ENCODE measurements at places on chromosomes 6 and 20.

GRCh38 chr6:14656078-14656521, 538.5 kb downstream of the CD83 start:
- DNase-seq, result no peak

- DNase-seq, result no peak
These were observed 272.2 kb upstream of the MAP3K7 start for GRCh38 chr6:90859056-90859455.

DNA sequence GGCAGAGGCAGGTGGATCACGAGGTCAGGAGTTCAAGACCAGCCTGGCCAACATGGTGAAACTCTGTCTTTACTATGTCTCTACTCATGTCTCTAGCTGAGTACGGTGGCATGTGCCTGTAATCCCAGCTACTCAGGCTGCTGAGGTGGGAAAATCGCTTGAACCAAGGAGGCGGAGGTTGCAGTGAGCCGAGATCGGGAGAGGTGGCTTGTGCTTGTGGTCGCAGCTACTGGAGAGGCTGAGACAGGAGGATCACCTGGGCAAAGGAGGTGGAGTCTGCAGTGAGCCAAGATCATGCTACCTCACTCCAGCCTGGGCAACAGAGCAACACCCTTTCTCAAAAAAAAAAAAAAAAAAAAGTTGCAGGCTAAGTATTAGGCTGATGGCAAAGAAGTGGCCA, 8.0 kb upstream of the WTAP start:
- DNase-seq, result no peak

GRCh38 chr20:24283186-24283585, 186.2 kb upstream of the SYNDIG1 start:
- no peak for DNase-seq

GRCh38 chr6:83313882-83314281, 117.0 kb downstream of the ME1 start:
- DNase-seq, result no peak

DNA sequence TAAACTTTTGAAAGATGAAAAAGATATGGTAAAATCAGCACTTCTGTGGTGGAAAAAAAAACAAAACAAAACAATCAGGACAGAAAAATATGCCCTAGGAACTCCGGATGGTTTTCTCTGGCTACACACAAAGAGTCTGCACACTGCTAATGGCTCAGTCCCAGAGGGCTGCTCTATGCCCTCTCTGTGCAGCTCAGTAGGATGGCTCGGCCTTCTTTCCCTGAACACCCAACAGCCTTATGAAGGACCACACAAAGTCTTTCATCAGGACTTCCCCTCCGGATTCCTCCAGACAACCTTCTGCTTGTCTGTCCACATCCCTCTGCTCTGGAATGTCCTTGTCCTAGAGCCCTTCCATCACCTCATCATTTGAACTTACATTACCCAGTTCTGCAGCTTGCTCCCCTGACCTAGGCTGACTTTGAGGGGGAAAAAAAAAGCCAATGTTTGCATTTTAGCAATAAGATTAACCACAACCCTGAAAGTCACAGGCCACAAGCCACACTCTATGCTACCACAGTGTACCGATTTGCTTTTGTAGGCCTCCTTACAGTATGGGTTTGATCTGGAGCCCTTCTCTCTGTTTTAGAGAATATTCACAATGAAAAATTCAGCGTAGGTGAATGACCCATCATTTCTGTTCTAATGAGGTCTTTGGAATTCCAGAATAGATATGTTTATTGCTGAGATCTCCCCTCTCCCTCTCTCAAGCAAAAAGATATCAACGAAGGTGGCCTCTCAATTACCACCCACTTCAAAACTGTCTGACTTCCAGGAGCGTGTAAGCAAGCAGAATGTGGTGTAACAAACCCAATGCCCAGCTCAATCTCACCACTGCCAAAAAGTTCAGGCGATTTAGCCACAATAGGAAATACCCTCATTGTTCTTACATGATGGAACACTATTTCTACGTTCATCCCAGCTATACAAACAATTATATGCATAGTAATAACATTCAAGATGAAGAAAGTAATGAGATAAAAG, 164.0 kb downstream of the GMDS start:
- DNase-seq, result no peak

- peak; percentile 91 for DNase-seq
These were observed 69.6 kb downstream of the TBXT start for GRCh38 chr6:166097914-166098522.

DNA sequence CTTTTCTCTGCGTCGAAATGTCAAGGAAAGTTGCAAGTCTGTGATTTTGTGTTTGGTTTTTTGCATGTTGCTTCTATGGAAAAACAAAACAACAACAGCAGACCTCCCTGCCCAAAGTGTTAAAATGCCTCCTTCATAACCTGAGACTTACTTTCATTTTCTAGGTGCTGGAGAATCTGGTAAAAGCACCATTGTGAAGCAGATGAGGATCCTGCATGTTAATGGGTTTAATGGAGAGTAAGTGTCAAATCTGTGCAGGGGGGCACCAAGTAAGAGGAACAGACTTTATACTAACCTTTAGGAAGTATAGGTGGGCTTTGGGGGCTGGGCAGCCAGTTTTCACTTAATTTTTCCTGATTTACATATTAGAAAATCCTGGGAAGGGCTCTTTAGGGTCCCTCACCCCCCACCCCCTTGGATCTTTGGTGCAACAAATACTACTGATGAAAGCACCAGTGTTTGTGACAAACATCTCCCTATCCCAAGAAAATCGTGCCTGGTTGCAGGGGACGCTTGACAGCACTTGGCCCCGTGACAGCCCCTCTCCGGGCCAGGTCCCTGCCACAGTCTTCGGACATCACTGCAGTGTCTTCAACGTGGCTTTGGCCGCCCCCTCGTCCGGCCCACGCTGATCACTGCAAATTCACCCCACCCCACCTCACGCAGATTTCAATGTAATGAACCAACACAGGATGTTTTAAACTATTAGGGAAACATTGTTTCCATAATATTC, 43.1 kb downstream of the GNAS start:
- no peak for DNase-seq

GRCh38 chr20:15113144-15113773, 775.8 kb upstream of the FLRT3 start:
- no peak for DNase-seq

DNA sequence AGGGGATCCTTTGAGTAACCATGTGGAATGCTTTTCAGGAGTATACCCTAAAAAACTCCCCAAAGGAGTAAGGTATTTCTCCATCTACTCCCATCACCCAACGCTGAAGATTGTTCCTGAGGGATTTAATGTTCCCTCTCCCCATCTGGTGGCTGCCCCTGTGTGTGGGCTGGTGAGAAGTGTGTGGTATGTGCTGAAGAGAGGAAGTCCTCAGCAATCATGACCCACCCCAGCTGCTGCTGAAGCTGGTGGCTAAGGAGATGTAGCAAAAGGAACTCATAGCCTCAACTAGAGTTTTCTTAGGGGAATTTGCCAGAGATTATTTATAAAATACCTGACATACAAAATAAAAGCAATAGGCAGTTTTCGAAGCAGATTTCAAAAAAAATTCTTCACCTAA, 114.3 kb upstream of the JAG1 start:
- DNase-seq, result no peak

DNA sequence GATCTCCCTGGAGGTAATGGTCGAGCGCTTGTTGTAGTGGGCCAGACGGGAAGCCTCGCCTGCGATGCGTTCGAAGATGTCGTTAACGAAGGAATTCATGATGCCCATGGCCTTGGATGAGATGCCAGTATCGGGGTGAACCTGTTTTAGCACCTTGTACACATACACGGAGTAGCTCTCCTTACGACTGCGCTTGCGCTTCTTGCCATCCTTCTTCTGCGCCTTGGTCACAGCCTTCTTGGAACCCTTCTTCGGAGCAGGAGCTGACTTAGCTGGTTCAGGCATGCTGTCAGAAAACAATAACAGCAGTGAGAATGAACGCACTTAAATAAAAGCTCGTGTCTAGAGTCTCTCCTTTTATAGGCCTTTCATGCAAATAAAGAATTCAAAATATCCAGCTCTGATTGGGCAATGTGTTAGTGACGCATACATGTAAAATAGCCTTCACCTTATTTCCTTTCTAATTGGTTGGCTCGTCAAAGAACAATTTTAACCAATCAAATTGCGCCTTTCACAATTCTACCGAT, 129.2 kb downstream of the HFE start:
- peak; percentile 71 for DNase-seq

- DNase-seq, result no peak
These were observed 34.7 kb upstream of the FKBP1A start for GRCh38 chr20:1427457-1428054.

- no peak for DNase-seq
These were observed 162.1 kb upstream of the TBX18 start for GRCh38 chr6:84926189-84927155.

DNA sequence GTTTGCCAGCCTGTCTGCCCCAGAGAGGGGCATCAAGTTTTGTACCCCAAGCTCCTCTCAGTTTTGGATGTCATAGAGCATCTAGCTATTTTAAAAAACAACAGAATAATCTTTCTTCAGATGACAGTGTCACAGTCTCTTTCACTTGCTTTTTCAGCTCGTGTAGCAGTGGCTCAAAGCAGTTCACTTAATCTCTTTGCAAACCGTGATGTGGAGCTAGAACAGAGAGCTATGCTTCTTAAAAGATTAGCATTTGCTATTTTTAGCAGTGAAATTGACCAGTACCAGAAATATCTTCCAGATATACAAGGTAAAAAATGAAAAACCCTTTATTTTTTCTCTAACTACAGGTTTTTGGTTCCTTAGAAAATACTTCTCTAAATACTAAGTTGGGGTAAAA, 37.3 kb downstream of the PGM3 start:
- DNase-seq, result no peak

DNA sequence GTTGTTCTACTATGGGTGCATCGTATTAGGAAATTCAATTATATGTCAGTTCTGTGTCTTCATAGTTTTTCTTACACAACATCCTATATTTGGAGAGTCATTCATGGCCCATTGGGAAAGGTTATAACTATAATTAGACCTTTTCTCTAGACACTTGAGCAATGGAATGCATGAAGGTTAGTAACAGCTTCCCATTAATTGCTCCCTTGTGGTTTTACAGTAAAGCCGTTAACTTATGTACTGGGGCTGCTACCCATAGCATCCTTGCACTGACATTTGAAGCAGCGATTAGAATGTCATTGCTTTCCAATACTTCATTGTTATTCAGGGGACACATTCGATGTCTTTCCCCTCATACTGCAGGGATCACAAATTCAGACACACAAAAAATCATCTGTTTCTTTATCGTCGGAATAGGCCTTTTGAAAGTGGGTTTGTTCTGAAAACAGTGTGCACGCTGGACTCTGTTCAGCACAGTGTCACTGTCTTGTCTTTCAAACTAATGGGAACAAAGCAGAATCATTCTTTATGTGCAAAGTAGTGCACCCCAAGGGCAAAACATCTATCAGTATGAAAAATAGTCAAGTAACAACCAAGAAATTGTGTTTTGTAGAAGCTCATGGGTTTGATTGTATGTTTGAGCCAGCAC, 634.3 kb upstream of the MAP3K7 start:
- no peak for DNase-seq

- no peak for DNase-seq
These were observed 89.6 kb upstream of the POPDC3 start for GRCh38 chr6:105269390-105269789.

- no peak for DNase-seq
These were observed 6.0 kb downstream of the TLDC2 start for GRCh38 chr20:36881888-36882287.

DNA sequence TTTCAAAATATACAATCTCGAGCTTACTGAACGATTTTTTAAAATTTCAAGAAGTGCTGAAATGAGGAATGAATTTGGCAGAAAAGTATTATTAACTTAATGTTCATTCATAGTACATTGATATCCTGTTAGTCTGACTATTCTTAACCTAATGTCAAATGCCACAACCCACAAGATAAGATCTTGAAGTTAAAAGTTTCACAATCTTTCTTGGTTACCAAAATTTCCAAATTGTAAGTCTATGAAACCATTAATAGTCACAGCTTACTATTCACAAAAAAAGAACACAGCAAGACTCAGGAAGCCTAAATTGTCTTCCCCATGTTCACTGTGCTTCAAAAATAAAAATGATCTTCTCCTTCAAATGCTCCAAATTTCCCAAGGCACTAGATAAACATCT, 71.3 kb downstream of the HACE1 start:
- no peak for DNase-seq

- no peak for DNase-seq
These were observed 746.9 kb downstream of the TBC1D32 start for GRCh38 chr6:120587381-120587780.

DNA sequence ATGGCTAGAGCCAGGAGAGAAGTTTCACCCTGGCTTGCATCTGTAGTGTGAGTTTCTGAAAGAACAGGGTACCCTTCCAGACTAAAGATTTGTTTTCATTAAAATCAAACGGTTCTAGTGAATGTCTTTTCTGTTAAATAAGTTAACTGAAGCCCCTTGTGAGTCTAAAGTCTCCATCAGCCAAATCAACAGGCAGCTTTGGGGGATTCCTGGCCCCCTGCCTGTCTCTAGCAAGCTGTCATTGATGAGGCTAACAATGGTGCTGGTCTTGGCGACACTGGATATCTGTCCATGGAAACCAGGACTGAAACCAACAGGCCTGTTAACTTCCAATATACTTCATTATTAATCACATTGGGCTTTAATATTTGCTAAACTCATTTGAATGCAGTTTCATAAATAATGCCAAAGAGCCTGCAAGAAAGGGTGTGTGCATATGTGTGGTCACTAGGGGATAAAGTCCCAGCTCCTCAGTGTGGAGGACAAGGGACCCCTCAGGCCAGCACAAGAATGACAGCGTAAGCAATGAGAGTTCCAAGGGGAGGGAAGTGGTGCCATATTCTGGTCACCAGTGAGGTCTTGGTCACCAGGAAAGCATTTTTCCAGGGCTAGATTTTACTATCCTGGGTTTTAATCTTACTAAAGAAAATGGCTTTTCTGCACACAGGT, 9.1 kb upstream of the RNF182 start:
- no peak for DNase-seq

DNA sequence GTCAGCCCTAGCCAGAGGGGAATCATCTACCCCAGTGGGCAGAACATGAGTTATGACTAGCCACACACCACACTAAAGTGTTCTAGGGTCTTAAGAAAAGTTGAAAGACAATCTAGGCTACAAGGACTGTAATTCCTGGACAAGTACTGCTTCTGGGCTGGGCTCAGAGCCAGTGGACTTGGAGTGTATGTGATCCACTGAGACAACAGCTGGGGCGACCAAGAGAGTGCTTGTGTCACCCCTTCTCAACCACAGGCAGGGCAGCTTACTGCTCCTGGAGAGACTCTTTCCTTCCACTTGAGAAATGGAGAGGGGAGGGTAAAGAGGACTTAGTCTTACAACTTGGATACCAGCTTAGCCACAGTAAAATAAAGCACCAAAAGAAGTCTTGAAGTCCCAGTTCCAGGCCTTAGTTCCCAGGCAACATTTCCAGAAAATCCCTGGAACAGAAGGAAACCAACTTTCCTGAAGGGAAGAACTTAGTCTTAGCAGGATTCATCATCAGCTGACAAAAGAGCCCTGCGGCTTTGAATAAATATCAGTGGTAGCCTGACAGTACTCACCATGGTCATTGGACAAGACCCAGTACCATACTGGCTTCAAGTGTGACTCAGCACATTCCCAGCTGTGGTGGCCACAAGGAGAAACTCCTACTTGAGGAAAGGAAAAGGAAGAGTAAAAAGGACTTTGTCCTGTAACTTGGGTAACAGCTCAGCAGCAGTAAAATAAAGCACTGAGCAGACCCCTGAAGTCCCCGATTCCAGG, 355.1 kb upstream of the ADGRB3 start:
- no peak for DNase-seq

All from neural crest cell (in vitro differentiated cells).